ENCODE measurements at places on chromosomes 3 and 15. TPM values are rescaled to one million over a fixed set of nuclear protein-coding genes. Genes with fewer than 3 reads are reported as not detected.

Gene PRKAR2A
- total RNA-seq: 25.0 TPM

Gene PLXND1
- 74.4 TPM for total RNA-seq

Gene TGM5
- 0.42 TPM for total RNA-seq

- no peak for DNase-seq
Observed at GRCh38 chr15:29568840-29569532, 253.3 kb downstream of the TJP1 start.

GRCh38 chr15:92097474-92098178 is 244.1 kb downstream of the SLCO3A1 start:
- DNase-seq: peak; percentile 43

GRCh38 chr3:124174476-124174875 is 182.6 kb upstream of the ROPN1 start:
- DNase-seq: no peak

- no peak for DNase-seq
Observed at GRCh38 chr3:68866157-68866556, 66.2 kb downstream of the TAFA4 start.

DNA sequence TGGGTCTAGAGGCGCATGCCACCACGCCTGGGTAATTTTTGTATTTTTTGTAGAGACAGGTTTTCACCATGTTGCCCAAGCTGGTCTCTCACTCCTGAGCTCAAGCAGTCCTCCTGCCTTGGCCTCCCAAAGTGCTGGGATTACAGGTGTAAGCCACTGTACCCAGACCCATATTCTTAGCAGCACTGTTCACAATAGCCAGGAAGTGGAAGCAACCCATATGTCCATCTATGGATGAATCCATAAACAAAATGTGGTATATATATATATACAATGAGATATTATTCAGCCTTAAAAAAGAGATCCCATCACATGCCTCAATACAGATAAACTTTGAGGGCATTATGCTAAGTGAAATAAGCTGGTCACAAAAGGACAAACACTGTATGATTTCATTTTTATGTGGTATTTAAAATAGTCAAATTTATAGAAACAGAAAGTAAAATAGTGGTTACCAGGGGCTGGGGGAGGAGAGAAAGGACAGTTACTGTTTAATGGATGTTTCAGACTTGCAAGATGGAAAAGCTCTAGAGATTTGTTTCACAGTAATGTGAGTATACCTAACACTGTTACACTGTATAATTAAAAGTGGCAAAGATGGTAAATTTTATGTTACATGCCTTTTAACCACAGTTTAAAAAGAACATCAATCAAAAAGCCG is 35.7 kb upstream of the GRAMD1C start:
- peak; percentile 8 for DNase-seq

- DNase-seq: no peak
Observed at GRCh38 chr3:14512942-14513327, 27.2 kb downstream of the GRIP2 start.

- DNase-seq: no peak
Observed at GRCh38 chr3:148901987-148902791, 37.1 kb downstream of the CPA3 start.
